ENCODE measurements at places on chromosomes 6 and 20. TPM values are rescaled to one million over a fixed set of nuclear protein-coding genes. Genes with fewer than 3 reads are reported as not detected.

The FAM135A gene
- 15.7 TPM for total RNA-seq

The PPT2 gene
- total RNA-seq = 69.8 TPM

GRCh38 chr6:16987996-16988395 is 113.9 kb upstream of the STMND1 start:
- no peak for DNase-seq

DNA sequence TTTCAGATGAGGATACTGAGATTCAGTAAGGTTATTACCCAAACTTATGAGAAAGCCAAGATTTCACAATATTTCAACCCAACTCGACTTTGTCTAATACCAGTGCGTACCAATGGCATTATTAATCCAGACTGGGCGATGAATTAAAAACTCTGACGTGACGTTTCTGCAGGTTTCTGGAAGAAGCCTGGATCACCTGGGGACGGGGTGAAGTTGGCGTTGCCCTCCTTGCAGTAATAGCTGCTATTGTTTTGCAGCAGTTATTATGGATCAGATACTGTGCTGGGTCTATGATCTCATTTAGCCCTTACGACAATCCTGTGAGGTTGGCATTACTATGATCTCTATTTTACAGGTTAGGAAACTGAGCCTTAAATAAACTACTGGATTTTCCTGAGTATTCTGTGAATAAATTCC is 569 bp upstream of the CDC5L start:
- no peak for DNase-seq

DNA sequence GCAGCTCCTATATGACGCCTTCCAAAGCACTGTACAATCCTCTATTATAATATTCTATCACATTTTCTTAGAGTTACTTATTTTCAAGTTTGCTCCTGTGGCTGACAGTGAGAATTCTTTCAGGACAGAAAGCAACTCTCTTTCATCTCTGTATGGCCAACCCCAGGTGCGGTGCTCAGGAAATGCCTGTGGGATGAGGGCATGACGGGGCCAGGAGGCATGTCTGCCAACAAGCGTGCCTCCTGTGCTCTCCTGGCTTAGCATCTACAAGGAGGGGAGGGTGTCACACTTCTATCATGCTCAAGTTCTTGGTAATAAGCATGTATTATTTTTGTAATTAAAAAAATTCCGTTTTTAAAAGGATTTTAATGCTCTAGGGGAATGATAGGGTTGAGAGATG is 11.4 kb downstream of the MRPL14 start:
- peak; percentile 81 for DNase-seq

- peak; percentile 73 for DNase-seq
Measured at GRCh38 chr6:136173519-136174507, 76.3 kb downstream of the MTFR2 start.

GRCh38 chr6:155116571-155116910 is 121.4 kb downstream of the TIAM2 start:
- no peak for DNase-seq
